K562 (cell line): ENCODE measurements at places on chromosomes 6 and 20.

GRCh38 chr6:46370622-46371021 lies 120.6 kb downstream of the RCAN2 start:
- DNase-seq = no peak

DNA sequence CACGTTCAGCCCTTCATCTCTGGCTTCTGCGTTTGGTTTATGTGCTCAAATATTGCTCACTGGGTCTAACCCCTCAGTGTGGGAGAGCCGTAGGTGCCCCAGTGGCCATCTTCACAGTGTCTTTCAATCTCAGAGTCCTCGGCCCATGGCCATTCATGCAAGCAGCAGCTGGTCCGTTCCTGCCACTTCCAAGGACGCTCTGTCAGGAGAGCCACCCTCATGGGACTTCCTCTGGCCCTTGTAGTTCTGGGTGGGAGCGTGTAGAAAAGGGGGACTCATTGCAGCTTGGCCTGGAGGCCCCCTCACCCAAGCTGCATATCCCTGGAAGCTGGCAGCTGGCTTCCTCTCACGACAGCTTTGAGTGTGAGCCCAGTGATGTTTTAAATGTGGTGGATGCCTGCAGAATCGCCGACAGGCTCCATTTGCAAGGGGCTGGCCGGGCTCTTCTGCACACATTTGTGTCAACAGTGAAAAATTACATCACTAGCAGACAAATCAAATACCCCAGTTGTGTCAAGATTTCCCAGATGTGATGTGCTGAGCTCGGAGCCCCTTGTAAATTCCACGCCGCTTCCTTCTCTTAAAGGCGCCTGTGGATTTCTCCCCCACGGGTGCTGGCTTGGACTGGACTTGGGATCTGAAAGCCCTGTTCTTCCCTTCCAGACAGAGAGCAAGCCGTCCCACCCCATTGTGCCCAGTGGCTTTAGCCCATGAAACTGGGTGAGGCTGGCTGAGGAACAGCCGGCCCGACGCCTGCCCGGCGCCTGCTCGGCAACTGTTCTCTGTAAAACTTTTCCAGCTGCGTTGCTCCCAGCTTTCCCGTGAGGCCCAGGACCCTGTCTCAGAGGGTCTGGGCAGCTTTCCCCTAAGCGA lies 360.1 kb downstream of the TAF4 start:
- no peak for DNase-seq

DNA sequence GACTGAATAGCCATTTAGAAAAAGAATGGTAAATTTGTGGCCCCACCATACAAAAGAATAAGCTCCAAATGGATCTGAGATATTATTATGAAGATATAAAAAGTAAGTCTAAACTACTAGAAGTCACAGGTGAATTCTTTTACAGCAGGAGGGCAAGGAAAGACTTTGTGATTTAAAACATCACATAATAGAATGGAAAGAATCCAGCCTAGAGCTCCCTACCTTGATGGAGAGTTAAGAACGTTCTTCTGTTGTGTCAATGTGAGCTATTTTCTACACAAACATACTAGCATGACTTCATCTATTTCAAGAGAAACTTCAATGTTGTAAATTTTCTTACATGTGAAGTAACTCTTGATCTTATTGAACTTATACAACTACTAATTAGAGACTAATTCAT lies 100.0 kb upstream of the NRSN1 start:
- no peak for DNase-seq

- DNase-seq = no peak
Observed at GRCh38 chr20:51480507-51481270, 61.8 kb downstream of the NFATC2 start.

DNA sequence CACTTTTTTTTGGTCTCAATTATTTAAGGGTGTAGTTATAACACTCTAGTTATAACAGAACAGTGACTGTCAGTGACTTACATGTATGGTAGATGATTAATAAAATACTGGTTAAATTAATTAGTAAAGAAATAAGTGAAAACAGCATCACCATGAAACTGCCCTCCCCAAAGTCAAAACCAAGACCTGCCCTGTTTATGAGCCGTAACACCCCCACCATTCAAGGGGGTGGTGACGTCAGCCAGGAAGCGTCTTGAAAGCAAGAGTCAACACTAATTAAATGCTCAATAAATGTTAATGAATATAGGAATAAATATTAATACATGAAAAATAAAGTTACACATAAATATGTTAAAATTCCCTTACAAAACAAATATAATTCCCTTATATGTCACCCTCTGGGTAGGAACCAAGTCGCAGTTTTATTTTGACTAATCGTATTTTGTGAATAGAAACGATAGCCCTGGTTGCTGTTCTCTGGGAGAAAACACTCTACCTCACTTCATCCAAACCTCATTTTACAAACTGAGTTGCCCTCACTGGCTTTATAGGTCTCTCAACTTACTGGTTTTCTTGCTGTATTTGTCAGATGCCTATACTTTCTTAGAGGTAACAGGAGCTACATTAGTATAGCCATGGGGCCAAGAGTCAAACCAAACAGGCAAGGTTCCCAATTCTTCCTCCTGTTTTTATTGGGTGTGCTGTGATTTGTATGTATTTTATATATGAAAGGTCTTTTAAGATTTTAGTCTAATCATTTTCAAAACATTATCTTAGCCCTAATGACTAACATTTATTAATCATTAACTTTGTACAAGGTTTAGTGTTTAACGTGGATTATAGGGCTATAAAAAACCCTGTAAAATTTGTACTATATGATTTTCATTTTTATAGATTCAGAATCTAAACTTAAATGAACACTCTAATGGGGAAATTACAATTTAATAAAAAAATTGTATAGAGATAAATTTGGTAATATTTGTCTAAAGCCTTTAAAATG lies 227.9 kb upstream of the IRAK1BP1 start:
- DNase-seq = no peak

DNA sequence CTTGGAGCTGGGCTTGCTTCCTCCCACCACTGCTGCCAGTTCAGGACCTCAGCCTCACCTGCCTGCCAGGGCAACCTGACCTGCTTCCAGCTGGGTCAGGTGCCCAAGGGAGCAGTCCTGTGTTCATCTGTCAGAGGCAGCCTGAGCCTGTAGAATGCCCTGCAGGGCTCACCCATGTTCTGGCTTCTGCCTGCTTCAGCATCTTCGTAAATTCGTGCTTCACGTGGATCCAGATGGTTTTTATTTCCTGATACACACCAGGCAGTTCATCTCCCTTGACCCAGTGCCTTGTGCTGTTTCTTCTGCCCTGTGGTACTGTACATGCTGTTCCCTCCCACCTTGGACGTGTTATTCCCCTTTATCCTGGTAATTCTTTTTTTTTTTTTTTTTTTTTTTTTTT lies 50.2 kb downstream of the ARID1B start:
- no peak for DNase-seq

GRCh38 chr6:144264270-144265060 lies 20.7 kb upstream of the UTRN start:
- DNase-seq = no peak

- no peak for DNase-seq
Observed at GRCh38 chr6:27507041-27507956, 34.4 kb upstream of the ZNF184 start.

DNA sequence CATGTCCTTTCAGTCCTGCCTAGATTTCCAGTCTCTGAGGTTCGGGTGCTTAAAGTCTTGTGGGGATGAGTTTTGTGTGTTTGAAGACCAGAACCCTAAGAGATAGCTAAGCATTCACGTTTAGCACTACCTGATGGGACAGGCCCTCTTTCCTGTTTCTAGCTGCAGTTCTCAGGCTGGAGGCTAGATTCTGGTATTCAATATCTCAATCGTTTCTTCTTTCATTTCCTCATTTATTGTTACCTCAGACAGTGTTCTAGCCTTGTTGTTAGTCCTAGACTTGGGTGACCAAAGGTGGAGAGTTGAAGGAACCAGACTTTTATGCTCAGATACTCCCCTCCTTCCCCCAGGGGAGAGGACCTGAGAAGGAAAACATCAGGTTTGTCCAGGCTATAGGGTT lies 16.8 kb downstream of the CEP250 start:
- no peak for DNase-seq

DNA sequence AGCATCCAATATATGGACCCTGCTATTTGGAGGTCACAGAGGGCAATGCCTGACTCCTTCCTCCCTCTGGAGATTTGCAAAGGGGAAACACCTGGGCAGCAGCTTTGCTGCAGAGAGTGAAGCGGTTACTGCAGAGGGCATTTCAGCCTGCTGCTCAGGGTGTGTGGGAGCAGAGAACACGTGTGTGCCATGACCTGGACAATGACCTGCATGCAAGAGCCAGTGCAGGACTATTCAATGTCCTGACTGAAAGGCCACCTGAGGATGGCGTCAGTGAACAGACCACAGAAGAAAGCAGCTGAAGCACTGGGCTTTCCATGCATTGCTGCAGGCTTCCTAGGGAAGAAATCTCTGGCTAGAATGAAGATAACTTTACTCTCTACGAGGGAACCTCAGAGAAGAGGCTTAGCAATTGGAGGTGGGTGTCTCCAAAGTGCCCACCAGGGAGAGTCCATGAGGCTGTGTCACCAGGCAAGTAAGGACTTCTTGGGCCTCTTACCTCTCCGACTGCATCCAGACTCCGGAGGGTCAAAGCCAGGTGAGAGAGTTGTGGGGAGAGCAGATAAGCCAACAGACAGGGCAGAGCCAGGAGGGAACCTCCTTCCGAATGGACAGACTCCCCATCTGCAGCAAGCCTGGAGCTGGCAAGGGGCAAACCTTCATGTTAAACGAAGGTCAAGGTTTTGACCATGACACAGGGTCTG lies 52.9 kb upstream of the PMEPA1 start:
- DNase-seq = no peak

GRCh38 chr20:51926670-51927305 lies 124.5 kb upstream of the SALL4 start:
- no peak for DNase-seq

- no peak for DNase-seq
Observed at GRCh38 chr20:17622086-17622850, 52.4 kb downstream of the DSTN start.

DNA sequence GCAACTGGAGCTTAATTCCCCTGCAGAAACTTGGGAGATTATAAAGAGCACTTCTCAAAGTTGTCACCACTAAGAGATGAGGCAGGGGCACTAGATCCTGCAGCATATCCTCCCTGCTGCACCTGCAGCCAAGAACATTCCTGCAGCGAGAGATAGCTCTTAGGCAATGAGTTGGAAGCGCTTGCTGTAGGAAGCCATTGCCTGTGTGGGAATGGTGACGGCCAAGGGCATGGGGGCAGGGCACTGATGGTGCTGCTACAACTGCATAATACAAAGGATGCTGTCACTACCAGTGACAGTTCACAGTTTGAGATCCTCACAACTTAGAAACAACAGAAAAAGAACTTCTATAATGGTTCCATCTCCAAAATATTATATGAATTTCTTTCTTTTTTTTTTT lies 89.9 kb downstream of the CDS2 start:
- no peak for DNase-seq

DNA sequence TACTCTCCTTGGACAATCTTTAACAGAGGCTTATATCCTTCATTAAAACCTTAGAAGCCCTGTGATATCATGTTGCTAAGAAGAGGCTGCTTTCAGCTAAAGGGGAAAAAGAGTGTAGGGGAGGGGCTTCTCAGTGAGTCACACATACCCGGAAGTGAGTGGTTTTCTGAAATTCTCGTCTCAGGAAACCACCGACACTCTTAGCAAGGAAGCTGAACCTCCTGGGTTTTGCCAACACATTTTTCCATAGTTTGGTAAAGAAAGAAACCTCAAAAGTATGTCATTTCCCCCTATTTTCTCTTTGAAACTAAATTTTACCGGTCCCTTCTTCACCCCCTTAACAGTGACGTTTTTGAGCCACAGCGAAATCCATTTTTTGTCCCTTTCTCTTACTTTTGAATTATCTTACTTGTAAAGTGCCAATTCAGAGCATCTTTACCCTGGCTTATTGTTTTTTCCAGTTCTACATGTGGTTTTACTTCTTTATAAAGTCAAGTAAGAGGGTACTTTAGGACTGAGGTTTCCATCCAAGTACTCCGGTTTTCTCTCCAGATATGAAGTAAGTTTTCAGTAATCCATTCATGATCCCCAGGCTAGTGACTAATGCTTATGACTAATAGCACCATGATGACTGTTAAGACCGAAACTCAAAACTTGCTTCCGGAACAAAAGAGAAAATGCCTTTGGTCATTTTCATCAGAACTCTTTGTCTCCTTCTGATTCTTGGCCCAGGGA lies 219.3 kb downstream of the ARHGAP18 start:
- peak; percentile 41 for DNase-seq

DNA sequence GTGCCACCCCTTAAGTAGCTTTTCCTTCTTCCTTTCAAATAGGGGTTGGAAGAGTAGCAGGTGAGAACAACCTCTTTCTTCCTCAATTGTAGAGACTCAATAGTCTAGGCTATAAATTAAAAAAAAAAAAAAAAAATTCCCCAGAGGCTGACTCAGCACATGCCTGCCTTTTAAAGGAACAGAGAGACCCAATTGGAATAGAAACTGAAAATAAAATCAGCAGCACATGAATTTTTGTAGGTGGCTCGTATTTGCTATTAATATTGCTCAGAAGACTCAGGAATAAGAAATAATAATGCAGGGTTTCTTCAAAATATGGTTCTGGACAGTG lies 19.3 kb downstream of the TOP1 start:
- no peak for DNase-seq

DNA sequence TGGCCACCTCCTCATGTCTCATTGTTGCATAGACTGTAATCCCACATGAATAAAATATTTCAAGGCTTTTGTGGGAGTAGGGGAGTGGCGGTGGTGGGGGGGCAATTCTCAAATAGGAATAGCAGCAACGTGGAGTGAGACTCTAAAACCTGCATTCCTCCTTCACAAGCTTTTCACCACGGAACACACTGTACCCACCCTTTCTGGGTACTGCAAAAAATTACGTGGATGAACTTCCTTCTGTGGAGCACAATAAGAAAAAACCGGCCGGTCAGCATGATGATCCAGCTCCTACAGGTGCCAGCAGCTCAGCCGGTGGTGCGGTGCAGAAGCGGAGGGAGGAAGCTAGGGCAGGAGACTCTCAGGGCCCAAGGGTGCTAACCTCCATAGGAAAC lies 930 bp upstream of the RRAGD start:
- DNase-seq = no peak

- no peak for DNase-seq
Observed at GRCh38 chr6:127641905-127642304, 64.9 kb downstream of the C6orf58 start.

GRCh38 chr6:141906569-141907080 lies 226.1 kb upstream of the GJE1 start:
- DNase-seq = no peak

DNA sequence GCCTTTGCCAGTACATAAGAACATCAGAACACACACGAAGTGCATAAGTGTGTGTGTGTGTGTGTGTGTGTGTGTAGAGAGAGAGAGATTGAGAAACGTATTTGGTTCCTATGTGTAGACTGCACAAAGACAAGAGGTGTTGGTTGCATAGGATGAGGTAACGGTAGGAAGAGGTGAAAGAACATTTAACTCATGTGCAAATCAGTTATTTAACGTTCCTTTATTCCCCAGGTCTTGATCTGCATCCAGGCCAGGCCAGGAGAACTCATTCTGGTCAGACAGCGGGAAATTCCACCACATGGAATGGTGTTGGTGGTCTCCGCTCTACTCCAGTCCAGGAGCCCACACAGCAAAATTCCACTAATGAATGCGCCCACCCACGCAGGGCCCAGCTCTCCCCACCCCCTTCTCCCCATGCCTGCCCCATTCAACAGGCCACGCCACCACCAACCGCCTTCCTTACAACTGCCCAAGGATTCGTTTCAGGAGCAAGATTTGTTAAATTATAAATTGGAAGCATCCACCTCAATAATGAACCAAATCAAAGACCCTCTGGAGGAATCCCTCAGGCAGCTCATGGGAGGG lies 86.8 kb downstream of the CLIC5 start:
- DNase-seq = no peak
